NCI-H1436 treated with DMSO at 0.1 percent for 48 hours (cell line): ENCODE measurements at places on chromosomes 1 and 21.

DNA sequence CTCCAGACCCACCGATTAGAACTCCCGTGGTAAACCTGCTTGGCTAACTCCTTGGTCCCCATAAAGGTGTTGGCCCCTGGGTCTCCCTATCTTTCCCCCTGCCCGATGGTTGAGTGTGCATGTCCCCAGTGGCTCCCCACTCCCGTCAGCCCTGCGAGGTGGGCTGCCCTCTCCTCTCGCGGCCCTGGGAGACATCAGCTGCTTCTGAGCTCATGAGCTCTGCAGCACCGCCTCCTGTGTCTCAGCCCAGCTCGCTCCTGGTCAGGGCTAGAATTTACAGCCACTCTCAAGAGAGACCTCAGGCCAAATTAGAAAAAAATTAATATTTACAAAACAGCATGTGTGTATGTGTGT is 15.9 kb upstream of the ZBTB21 start:
- no peak for DNase-seq

DNA sequence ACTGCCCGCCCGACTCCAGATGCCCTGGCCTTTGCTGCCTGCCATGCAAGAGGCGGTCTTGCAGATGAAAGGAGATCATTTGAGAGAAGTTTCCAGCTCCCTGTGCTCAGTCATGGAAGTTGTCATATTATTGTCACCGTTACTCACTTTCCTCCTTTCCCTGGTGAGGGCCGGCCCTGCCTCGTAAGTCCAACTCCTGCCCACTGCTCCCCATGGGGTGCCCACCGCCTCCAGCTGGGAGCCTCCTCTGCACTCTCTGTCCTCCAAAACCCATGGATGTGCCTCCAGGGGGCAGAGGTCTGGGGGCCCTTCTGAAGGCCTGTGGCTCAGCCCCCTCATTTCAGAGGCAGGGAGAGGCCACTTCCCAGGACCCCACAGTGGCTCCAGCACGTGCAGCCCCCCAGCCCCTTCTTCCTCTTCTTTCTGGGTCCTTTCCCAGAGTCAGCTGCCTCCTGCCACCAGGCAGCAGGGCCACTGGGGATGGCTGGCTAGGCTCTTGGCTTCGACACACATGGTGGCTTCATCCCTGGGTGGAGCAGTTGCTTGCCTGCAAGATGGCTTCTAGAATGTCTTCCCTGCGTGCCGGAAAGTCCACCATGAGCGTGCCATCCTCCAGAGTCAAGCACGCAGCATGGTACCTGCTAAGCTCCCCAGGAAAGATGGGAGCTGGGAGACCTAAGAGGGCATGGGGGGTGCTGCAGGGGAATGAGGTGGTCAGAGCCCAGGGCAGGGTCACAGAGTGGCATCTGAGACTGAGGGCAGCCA is 97.9 kb upstream of the RUNX3 start:
- DNase-seq = no peak

DNA sequence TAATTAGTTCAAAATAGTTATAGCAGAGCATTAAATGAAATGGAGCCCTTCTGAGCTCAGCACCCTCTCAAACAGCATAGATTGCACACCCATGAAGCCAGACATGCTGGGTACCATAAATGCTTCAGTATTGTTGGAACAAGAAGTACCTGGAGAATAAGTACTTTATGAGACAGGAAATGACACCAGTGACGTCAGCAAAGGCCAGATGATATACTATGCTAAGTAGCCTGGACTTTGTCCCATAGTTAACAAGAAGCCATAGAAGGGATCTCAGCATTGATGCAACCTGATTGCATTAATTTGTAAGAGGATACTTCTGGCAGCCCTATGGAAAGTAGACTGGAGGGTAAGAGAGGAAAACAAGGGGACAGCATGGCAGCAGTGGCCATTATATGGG is 16.3 kb upstream of the GADD45A start:
- no peak for DNase-seq

GRCh38 chr1:25019337-25020172 is 89.5 kb upstream of the RUNX3 start:
- DNase-seq = no peak

- no peak for DNase-seq
Measured at GRCh38 chr1:223245983-223246382, 102.9 kb upstream of the TLR5 start.

DNA sequence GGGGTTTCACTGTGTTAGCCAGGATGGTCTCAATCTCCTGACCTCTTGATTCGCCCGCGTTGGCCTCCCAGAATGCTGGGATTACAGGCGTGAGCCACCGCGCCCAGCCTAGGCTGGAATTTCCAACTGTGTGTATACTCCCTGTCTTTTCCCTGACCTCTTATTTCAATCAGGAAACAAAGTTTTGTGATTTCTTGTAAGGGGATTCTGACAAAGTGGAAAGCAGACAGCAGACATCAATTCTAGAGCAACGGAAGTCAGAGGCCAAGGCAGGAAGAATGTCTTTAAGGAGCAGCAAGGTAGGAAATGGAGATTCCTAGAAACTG is 36.0 kb upstream of the SLC44A3 start:
- DNase-seq = no peak

- peak; percentile 89 for DNase-seq
Measured at GRCh38 chr21:23968722-23969647, 1638.3 kb downstream of the MRPL39 start.

DNA sequence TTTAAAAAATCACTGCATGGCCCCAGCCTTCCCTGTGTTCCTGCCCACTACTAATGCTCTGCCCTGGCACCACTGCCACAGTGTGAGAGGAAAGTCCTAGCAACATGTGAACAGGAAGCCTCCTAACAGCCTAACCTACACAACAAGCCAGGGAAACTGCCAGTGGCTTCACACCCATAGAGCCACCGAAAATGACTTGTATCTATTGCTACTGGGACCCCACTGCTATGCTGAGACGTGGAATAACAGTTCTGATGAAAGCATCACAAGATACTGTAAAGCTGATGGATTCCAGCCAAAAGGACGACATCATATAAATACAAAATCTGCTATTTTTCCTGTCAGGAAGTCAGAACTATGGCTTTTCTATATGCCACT is 74.9 kb downstream of the JAK1 start:
- no peak for DNase-seq

DNA sequence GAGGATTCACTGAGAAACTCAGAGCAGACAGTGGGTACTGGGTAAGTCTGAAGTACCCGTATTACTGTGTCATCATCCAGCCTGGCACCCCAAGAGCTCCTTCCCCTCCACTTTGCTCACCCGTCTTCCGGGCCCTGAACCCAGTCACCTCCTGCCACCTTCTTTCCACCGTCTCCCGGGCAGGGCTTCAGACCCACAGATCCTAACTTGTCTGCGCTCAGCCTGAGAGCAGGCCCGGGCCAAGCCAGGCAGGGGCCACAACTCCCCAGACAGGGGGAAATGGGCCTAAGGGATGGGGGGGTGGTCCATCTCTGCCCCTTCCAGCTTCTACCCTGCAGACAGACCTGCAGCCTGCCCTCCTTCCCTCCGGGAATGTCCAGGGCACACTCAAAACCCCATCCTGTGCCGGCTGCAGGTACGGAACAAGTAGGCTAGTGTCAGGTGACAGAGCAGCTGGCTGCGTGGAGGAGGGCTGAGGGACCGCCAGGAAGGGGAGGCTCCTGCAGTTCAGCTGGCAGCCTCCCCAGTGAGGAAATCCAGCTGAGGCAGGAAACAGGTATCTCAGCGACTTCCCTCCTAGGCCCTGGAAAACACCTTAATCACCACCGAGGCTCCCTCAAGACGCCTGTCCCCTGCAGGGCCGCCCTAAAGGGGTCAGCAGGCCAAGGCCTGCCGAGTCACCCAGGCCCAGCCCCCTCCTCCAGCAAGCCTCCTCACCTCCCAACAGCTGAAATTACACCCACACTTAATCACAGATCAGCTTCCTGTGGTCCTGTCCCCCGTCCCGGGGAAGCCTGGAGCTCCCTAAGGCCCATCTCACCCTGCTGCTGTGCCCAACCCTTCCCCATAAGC is 3.5 kb downstream of the HSPG2 start:
- no peak for DNase-seq

DNA sequence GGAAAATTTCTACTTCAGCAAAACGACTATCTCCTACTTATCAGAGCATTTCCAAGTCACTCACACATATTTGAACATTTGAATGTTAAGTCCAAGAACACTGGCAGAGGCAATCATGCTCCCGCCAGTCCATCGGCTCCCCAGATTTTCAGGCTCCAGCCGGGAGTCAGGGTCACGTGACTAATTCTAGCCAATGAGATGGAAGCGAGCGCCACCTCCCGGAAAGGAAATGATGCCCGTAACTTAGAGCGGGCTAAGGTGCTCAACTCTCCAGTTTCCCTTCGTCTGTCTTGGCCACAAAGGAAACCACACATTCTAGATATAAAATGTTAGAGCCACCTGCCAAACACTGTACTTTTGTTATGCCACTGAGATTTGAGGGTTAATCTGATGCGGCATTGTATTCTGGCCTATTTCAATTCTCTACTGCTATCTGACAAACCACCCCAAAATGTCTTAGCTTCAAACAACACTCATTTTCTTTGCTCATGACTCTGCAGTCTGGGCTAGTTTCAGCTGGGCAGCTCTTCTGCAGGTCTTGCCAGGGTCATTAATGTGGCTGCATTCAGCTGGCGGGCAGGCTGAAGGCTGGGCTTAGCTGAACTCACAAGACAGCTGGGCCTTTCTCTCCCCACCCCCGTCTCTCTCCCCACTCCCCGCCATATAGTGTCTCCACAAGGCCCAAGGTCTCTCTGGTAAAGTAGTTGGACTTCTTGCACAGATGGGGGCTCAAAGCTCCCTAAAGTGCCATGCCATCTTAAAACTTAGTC is 16.5 kb upstream of the LHX4 start:
- DNase-seq = no peak

DNA sequence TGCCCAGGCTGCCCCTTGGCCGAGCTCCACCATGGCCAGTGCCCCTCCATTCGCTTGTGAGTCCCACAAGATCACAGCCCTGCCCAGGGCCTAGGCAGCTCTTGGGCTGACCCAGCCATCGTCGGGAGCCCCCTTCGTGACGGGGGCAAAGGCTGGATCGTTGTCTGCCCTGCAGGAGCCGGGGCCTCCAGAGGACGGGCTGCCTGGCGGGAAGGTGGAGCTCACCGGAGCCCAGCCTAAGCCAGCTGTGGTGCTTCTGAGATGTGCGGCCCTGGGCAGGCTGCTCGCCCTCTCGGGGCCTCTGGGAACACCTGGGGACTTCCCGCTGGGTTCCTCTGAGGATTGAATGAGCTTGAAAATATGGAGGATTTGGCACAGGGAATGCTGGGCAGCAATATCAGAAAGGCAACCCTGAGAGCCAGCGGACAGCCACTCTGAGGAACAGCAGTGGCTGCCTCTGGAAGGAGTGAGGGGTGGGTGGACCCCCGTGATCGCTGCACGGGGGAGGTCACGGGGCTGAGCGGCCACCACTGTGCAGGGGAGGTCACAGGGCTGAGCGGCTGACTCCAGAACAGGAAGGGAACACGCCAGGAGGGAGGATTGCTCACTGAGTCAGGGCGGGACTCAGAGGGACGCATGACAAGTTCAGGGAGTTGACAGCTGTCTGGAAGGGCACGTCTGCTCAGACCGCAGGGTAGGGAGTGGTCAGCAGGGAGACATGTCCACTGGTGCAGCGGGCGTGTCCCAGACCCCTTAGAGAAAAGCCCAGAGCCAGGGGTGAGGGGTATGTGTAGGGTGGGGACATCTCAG is 19.3 kb downstream of the TP73 start:
- no peak for DNase-seq

DNA sequence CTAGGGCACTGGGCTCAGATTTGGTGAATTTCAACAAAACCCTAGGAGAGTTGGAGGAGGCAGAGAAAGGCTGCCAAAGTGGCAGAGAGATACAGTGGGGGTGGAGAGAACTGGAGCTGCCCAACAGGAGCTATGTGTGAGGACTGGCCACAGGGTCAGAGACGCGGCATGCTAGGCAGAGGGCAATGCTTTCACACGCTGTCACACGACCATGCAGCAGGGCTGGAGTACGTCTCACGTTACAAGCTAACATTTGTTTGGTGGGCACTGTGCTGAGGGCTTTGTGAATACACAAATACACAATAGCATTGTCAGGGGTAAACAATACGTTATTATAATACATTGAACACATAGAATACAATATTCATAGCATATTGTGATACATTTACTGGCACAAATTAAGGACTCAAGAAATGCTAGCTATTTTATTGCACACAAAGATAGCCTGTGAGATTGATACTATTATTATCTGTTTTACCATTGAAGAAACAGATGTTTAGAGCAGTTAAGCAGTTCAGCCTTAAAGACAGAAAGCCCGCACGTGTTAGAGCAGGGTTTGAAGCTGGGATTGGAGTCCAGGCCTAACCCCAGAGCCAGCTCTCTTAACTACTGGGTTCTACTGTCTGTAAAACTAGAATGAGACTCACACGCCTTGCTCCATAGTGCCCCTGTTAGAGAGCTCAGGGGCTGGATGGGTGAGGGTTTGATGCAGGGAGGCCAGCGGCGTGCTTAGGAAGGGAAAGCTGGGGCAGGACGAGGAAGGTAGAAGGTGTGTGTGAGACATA is 4.5 kb downstream of the RAB7B start:
- no peak for DNase-seq

DNA sequence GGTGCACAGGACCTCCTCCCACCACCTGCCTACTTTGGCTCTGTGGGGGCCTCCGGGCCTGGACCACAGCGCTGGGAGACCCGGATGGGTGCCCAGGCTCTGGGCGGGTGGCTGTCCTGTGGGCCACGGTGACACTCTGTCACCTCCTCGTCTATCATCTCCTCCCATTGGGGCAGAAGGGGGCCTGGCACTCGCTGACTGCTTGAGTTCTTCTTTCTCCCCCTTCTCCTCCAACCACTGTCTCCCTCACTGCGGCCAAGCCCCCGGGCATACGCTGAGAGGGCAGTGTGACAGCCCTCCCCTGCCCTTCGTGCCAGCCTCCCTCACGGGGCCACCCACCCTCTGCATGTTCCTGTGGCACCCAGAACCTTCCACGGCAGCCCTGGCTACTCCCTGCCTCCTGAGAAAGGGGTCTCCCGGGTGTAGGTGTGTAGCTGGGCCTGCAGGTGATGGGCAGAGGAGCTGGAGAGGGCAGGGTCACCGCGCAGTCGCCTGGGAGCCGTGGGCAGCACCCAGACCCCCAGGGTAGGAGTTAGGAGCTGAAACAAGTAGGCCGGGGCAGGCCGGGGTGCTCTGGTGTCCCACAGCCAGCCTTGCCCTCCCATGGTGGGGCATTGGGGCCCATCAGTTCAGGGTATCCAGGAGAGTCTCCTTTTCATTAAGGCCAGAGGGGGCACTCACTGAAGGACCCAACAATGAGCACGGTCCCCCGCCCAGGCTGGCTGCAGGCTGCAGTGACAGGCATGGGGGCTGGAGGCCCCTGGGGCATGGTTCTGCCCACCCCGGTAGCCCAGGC is 9.2 kb upstream of the ARF1 start:
- DNase-seq = no peak

GRCh38 chr21:31221043-31221442 is 123.0 kb downstream of the TIAM1 start:
- no peak for DNase-seq

DNA sequence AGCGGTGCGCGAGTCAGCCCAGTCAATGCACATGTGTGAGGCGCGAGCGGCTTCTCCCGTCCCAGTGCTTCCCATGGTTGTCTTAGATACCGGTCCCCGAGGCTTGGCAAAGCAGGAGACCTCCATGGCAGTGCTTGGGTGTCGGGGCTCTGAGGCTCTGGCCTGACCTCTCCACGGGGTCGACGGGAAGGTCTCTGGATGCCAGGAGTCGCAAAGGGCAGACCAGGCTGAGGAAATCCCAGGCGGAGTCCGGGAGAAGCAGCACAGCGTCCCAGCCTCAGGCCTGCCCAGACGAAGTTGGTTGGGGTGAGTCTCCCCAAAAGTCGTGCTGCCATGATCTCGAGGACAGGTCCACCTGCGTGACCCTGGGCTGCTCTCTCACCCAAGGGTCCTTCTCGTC is 3881.6 kb downstream of the SRGAP2C start:
- no peak for DNase-seq
